DMS79 treated with DMSO at 0.1 percent for 48 hours (cell line): ENCODE measurements at places on chromosomes 1 and 21.
A peak's percentile ranks its signal among the peaks of the same experiment; 100 is the strongest.

DNA sequence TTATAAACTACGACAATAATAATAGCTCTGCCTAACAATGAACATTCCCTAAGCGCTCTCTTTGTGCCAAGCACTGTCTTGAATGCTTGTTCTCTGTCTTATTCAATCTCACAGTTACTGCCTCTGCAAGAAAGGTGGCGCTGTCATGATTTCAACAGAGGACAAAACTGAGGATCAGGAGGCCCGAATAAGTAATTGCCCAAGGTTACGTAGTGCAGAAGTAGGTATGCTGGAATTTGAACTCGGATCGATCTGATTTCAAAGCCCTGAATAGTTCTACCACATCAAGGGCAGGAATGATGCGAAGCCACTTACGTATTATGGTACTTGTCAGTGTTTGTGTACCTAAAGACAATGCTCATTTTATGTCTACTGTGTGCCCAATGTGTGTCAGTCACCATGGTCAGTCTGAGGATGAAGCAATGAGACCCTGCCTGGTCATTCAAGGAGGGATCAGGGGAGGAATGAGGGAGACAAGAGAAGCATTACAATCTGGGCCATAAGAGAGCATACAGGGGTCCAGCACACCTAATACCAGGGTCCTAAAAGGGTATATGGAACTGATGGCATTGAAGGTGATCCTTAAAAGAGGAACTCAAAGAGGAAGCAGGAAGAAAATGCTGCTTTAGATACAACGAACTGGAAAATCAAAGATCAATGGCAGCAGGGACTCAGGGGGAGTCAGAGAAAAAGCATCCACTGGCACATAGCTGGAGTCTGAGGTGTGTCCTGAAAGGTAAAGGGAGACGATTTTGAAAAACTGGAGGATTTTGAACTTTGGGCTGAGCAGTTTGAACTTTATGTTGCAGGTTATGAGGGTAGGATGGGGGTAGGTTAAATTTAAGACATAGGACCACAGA, 389.2 kb downstream of the PLPP3 start:
- DNase-seq = no peak

DNA sequence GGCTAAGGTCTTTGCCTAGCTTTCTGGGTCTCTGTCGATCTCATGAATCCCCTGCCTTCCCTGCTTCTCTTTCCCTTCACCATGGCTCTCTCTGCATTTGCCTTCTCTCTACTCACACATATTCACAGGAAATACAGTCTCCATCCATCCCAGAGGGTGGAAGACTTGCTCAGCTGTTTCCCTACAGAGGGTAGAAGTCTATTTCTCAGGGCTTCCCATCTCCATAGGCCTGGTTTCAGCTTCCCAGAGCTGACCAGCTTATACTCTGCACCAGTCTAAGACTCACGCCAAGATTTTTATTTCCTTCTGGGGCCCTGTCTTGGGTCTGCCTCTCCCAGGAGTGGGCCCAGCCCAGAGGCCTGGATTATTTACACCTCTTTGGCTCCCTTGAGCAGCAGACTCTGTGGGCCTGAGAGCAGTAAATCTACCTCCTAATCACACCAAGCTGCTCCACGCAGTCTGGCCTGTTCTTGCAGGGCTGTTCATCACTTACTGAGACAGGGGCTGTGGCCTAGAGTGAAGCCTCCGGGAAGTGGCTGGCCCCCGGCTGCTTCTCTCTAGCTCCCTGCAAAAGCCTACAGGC, 102.5 kb downstream of the PLXNA2 start:
- no peak for DNase-seq

DNA sequence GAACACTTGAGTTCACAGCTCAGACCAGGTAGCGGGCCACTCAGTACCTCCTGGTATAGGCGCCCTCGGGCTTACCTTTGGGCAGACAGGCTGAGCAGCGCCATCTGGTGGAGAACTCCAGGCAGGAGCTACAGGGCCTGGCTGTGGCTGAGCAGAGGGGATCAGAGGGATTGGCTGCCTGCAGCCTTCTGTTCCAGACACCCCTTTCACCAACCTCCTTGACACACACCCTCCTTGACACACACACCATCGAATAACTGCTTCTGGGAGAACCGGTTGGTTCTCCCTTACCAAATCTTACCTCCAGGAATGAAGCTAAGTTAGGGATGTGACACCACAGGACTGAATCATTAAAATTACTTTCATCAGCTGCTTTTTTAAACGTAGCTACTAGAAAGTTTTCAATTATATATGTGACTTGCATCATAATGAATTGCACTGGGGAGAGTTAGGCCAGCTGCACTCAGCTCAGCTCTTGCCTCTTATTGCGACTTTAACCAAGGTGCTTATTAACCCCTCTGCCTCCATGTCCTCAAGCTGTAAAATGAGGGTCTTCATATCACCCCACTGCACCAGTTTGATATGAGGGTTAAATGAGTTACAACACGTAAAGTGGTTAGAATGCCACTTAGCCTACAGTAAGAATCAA, 6.6 kb downstream of the LIN28A start:
- DNase-seq = peak; percentile 71

GRCh38 chr21:45333583-45334121, 46.0 kb upstream of the POFUT2 start:
- DNase-seq = no peak
